CD4-positive, alpha-beta memory T cell (primary cell): ENCODE measurements at places on chromosomes 3 and 15.

DNA sequence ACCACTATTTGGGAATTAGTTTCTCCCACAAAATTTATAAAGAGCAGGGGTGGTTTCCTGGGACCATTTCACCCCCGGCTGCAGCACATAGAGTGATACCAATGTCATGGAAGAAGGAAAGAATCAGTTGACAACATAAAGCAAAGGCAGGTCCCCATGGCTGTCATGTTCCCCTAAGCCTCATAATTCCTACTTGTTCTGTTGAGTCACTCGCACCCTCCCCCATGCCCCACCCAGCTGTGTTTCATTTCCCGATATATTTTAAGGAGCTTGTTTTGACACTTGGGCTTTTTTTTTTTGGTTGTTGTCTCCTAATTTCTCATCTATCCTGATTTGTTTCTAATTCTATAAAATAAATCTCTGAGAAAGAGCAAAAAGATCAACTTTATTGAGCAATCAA lies 24.9 kb downstream of the ERC2 start:
- no peak for DNase-seq

DNA sequence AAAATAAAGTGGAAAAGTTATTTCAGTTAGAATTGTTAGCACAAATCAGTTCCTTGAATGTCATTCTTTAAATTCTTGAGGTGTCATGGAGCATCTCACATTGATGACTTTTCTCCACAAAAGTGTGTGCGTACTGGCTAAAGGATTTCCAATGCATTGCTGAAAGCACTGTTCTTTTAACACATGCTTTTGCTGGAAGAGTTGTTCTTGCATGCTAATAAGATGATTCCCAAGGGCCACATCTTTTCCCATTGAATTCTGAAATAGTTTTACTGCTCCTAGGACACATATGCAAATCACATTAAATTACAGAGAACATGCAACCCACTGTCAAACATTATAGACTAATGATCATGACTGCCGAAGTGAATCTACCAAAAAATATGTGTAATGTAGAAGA lies 516.3 kb upstream of the CADM2 start:
- DNase-seq, result no peak

DNA sequence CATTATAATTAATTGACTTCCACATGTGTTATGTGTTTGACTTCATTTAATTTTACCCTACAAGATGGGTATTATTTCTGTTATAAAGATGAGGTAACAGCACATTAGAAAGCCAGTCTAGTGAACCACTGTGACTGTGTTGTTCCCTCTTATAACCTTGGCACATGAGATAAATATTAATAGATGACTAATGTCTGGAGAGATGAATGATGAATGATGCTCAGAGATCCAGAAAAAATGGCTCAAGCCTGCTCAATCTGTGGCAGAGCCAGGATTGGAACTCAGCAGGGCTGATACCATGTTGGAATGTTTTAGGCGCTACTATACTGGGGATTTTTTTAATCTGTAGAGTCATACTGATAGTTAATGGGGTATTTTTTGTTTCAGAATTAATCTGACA lies 118.8 kb upstream of the PTX3 start:
- no peak for DNase-seq

DNA sequence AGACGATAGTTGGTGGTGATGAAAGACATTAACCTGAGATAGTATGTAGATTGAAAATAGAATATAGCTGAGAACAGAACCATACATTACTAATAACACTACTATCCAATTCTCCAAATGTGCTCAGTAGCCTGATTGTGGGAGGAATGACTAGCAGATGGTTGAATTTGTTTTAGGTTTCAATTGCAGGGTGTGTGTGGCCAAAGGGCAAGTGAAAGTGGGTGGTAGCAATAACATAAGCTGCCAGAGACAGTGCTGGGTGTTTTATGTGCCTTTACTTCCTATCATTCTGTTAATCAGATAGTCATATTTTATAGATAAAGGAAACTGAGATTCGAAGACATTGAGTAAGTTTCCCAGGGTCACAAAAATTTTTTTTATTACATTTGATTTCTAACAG lies 249.5 kb upstream of the ARL6 start:
- no peak for DNase-seq

- DNase-seq, result no peak
Measured at GRCh38 chr3:84904212-84904611, 54.6 kb upstream of the CADM2 start.

- DNase-seq, result no peak
Measured at GRCh38 chr3:118682921-118683320, 351.7 kb downstream of the IGSF11 start.

- DNase-seq, result no peak
Measured at GRCh38 chr15:35834866-35835265, 288.9 kb upstream of the DPH6 start.

DNA sequence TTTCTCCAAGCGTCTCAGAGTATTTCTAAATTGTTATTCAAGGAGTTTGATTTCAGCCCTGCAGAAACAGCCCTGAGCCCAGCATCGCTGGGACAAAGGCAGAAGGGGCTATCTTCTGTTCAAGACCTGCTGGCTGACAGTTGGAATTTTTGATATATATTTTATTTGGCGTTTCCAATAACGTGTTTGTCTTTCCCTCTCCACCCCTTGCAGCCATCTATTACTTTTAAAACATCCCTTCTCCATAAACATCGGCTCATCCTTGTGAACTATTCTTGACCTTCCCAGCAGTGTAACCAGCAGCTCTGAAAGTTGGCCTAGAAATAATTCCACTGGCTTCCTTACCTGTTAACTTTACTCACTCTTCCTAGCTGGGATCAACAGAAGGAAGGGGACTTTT lies 5.5 kb upstream of the MEIS2 start:
- DNase-seq, result no peak

GRCh38 chr15:66679061-66679656 lies 22.9 kb upstream of the SMAD6 start:
- no peak for DNase-seq

DNA sequence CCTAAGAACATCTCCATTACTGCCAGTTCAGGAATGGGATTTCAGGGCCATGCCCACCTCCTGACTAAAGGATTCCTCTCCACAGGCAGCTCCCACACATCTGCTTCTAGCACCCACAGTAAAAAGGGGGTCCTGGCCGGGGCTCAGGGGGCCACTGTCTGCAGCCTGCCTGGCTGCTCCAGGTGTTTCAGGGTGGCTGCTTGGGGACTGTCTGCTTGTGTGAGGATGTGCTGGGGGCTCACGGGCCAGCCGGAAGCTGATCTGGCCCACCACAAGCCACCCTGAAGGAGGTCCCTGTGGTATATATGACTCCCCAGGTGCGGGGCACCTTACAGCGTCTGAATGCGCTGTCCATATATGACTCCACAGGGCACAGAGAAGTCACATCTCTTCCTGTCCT lies 135.4 kb downstream of the NSMCE3 start:
- no peak for DNase-seq

DNA sequence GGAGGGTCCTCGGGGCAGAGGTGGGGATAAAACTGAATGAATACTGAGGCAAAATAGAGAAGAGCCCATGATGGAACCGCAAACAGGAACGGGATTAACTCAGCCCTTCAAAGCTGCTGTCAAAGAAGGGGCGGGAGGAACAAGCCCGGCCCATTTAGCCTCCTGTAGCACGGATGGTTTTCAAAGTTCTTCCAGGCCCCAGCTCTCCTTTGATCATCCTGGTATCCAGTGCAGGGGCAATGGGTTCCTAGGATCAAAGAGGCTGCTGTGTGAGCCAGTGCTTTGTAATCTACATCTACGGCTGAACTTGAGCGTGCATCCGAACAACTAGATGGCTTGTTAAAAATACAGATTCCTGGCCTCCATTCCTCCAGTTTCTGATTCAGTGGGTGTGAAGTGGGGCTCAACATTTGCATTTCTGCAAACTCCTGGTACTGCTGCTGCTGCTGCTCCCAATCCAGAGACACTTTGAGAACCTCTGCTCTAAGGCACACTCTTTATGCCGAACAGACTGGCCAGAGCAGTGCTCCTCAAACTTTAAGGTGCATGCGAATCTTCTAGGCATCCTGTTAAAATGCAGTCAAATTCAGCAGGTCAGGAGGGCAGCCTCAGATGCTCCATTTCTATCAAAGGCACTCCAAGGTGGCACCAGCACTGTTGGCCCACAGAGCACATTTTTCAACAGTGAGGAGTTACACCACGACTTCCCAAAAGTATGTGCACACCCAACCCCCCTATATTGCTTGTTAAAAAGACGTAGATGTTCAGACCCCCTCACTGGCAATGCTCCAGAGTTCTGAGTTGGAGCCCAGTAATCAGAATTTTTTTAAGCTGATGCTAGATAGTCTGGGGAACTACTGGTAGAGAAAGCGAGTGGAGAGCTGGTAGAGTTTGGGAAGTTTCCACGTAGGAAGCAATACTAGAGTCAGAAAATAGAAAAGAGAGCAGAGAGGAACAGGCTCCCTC lies 5.6 kb downstream of the GALNT15 start:
- no peak for DNase-seq
